GM23248 (cell line): ENCODE measurements at places on chromosomes 1 and 21.
A peak's percentile ranks its signal among the peaks of the same experiment; 100 is the strongest.

DNA sequence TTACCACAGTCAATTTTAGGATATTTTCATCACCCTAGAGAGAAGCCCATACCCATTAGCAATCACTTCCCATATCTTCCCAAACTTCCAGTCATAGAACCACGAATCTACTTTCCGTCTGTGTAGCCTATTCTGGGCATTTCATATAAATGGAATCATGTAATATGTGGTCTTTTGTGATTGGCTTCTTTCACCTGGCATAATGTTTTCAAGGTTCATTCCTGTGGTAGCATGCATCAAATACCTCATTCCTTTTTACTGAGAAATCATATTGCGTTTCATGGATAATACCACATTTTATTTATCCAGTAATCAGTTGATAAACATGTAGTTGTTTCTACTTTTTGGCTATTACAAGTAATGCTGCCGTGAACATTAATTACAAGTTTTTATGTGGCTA, 21.5 kb downstream of the DESI2 start:
- H3K4me3 ChIP-seq, result no peak overlapping the region
- H3K4me1 ChIP-seq, result peaks cover 19% of the 10 kb centered on the region
- no peaks in the 10 kb centered on the region for H3K27me3 ChIP-seq
- DNase-seq, result no peak
- H3K36me3 ChIP-seq, result no peaks in the 10 kb centered on the region

DNA sequence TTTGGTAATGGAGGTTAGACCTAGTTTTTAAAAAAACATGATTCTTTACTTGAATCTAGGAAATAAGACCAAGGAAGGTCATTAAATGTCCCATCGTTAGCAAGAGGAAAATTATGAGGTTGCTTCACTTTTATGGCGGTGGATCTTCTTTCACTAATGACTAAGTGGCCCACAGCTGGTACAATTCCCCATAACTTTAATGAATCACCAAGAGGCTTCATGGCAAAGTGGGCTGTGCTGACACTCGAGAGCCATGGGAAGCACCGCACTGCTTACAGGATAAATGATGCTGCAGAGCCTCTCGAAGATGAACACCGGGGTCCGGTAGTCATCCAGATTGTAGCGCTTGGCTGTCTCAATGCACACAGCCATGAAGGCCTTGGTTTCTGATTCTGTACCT, 108.8 kb downstream of the UBR4 start:
- DNase-seq, result peak; percentile 57
- H3K36me3 ChIP-seq, result peaks cover 98% of the 10 kb centered on the region
- H3K4me1 ChIP-seq, result peaks cover 4% of the 10 kb centered on the region; the same call in 1 of the 2 replicates
- no peak overlapping the region; the same call in 1 of the 2 replicates for H3K27ac ChIP-seq
- H3K4me3 ChIP-seq, result no peak overlapping the region

- H3K4me3 ChIP-seq, result no peak overlapping the region
- peak; percentile 89 for DNase-seq
- H3K36me3 ChIP-seq, result no peaks in the 10 kb centered on the region
Observed at GRCh38 chr21:43193651-43194302, 25.0 kb downstream of the CRYAA start.

DNA sequence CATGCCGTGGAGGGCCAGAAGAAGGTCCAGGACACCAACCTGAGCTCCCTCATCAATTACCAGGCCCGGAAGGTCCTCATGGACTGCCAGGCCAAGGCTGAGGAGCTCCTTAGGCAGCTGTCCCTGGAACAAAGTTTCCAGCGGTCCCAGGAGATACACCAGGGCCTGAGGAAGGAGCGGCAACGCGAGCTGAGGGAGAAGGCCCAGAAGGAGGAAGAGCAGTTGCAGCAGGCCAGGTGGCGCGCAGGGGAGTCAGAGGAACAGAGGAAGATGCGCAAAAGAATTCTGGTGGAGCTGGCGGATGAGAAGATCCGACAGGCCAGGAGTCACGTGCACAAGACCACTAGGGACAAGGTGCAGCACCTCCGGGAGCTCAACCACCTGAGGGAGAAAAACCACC, 1.5 kb downstream of the CCDC185 start:
- no peak for DNase-seq
- no peak overlapping the region for H3K27ac ChIP-seq
- H3K4me3 ChIP-seq, result no peak overlapping the region
- H3K4me1 ChIP-seq, result no peaks in the 10 kb centered on the region
- H3K27me3 ChIP-seq, result peaks cover 28% of the 10 kb centered on the region

- DNase-seq, result peak; percentile 49
- H3K4me3 ChIP-seq, result no peak overlapping the region
- no peak overlapping the region for H3K27ac ChIP-seq
- H3K27me3 ChIP-seq, result no peaks in the 10 kb centered on the region
Observed at GRCh38 chr1:235946571-235946981, 79.9 kb upstream of the LYST start.

GRCh38 chr1:202017749-202018467, 7.5 kb downstream of the ELF3 start:
- H3K27ac ChIP-seq, result no peak overlapping the region
- H3K4me1 ChIP-seq, result no peaks in the 10 kb centered on the region
- H3K27me3 ChIP-seq, result no peaks in the 10 kb centered on the region
- no peak for DNase-seq
- H3K36me3 ChIP-seq, result no peaks in the 10 kb centered on the region
- H3K4me3 ChIP-seq, result no peak overlapping the region

GRCh38 chr1:5992814-5993555, 760 bp upstream of the NPHP4 start:
- H3K4me3 ChIP-seq, result peak overlapping the region; percentile 93
- DNase-seq, result peak; percentile 47
- H3K27me3 ChIP-seq, result no peaks in the 10 kb centered on the region
- no peak overlapping the region for H3K27ac ChIP-seq
- H3K36me3 ChIP-seq, result no peaks in the 10 kb centered on the region

DNA sequence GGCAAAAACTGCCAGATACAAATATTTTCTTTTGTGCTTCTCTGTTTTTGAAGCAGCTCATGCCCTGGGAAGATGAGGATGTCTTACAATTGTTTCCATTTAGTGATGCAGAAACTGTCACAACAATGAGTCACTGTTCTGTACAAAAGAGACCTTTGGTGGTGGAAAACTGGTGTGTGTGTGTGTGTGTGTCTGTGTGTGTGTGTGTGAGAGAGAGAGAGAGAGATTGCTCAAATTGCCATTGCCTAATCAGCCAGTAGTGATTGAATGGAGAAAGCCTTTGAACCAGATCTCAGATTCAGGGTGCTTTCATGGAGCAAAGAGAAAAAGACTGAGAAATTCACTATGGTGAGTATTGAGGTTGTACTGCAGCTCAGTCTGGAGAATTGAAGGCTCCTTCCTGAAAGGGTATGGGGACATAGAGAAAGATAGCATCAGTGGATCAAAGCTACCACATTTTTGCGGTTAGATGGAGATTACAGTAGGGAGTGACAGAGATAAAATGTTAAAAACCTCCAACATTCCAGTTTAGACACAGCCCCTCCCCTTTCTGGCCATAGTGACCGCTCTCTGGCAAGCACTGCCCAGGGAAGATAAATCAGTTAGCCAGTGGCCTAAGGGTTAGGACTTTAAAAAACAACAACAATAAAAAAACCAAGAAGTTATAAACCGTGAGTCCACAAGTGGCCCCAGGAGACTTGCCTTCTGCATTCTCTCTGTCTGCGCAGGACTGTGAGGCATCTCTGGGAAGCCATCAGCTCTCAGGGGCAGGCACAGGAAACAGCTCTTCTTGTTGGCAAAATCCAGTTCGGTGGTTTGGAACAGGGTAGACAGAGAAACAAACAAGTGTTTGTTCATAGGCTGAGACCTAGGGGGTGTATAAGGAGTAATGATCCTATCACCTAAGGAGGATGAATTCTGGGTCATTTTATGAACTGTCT, 406.5 kb downstream of the DUSP10 start:
- no peaks in the 10 kb centered on the region for H3K36me3 ChIP-seq
- H3K27ac ChIP-seq, result peak overlapping the region; percentile 84
- H3K27me3 ChIP-seq, result no peaks in the 10 kb centered on the region

DNA sequence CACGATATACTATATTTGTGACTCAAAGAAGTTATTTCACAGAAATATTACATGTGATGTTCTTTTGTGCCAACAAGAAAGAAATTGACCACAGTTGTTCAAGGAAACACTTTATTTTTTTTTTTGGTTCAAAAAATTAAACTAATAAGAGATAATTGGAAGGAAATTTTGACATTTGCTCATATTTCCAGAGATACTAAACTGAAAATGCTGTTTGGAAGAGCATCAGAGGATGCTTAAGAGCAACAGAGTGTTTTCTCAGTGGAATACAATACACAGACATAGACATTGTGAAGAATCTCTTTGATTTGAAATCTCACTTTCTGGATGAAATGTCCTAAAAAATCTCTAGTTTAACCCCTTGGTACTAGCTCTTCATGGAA, 760.4 kb upstream of the CXADR start:
- H3K4me1 ChIP-seq, result no peaks in the 10 kb centered on the region
- DNase-seq, result no peak
- no peak overlapping the region for H3K4me3 ChIP-seq
- H3K27ac ChIP-seq, result no peak overlapping the region
- no peaks in the 10 kb centered on the region for H3K36me3 ChIP-seq

- H3K27ac ChIP-seq, result no peak overlapping the region
- no peak overlapping the region for H3K4me3 ChIP-seq
- H3K36me3 ChIP-seq, result no peaks in the 10 kb centered on the region; the same call in 1 of the 2 replicates
- no peaks in the 10 kb centered on the region for H3K27me3 ChIP-seq
- no peaks in the 10 kb centered on the region for H3K4me1 ChIP-seq
Observed at GRCh38 chr1:201665036-201665435, 126.1 kb downstream of the NAV1 start.

GRCh38 chr21:15195768-15196167, 131.0 kb upstream of the NRIP1 start:
- DNase-seq, result no peak
- H3K4me1 ChIP-seq, result no peaks in the 10 kb centered on the region
- no peak overlapping the region for H3K27ac ChIP-seq
- no peak overlapping the region for H3K4me3 ChIP-seq
